NCI-H1092 treated with DMSO at 0.1 percent for 48 hours (cell line): ENCODE measurements at places on chromosomes 6 and 20.
A peak's percentile ranks its signal among the peaks of the same experiment; 100 is the strongest.

GRCh38 chr6:97440590-97441176 lies 157.7 kb upstream of the MMS22L start:
- DNase-seq = peak; percentile 58

GRCh38 chr6:89379281-89379680 lies 26.8 kb upstream of the UBE2J1 start:
- DNase-seq = no peak

DNA sequence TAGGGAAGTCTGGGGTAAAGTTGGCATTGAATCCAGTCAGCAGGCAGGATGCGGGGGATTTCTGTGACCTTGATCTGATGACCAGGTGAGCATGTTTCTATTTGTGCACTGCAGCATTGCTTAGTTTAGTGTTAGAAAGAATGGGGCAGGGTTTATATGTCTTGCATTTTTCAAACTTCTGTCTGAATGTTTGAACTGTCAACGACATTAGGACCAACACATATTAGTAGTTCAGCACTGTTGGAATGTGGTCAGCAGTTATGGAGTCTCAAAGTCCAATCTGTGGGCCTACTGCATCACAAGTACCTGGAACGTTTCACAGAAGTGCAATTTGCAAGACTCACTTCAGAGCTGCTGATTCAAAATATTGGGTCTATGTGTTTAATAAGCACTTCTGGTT lies 276.6 kb upstream of the BMP2 start:
- DNase-seq = no peak

- no peak for DNase-seq
Observed at GRCh38 chr6:13407709-13408695, 79.4 kb downstream of the GFOD1 start.

- peak; percentile 38 for DNase-seq
Observed at GRCh38 chr6:166957087-166957804, 896 bp upstream of the RNASET2 start.

- DNase-seq = no peak
Observed at GRCh38 chr20:9241721-9242427, 173.0 kb downstream of the PLCB4 start.

GRCh38 chr20:2707353-2708072 lies 14.9 kb downstream of the EBF4 start:
- DNase-seq = peak; percentile 8

GRCh38 chr6:110319843-110320242 lies 38.3 kb downstream of the METTL24 start:
- no peak for DNase-seq

DNA sequence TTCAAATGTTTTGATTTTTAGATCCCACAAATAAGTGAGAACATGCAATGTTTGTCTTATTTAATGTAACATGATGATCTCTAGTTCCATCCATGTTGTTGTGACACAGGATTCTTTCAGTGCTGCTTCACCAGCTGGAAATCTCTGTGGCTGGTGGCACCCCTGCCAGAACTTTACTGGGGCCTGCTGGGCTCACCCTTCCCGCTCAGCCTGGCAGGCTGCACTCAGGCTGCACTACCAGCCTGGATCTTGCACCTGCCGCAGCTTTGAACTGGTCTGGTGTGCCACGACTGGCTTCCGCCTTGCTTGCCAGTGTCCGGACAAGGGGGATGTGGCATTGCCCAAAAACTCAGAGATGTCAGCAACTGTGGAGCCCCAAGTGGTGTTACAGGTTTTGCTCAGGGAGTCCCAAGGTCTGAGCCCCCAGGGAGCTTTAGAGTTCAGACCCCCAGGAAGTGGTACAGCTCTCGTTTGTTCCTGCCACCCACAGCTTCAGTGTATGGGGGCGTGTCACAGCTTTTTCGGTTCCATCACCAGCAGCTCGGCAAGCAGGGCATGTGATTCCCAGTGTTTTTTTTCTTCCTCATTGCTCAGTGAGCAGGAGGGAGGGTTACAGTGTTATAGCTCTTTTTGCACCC lies 72.3 kb upstream of the SYNCRIP start:
- no peak for DNase-seq

- DNase-seq = no peak
Observed at GRCh38 chr20:57161478-57162361, 104.7 kb downstream of the BMP7 start.

- DNase-seq = peak; percentile 31
Observed at GRCh38 chr6:26331218-26332073, 33.6 kb upstream of the BTN3A2 start.
